ENCODE measurements at places on chromosomes 4 and X.

- no peak for DNase-seq
These were observed 89.4 kb upstream of the MYOZ2 start for GRCh38 chr4:119046263-119046662.

GRCh38 chr4:138494931-138495330 lies 252.8 kb upstream of the SLC7A11 start:
- DNase-seq, result no peak

- DNase-seq, result no peak
These were observed 1138.7 kb upstream of the PCDH7 start for GRCh38 chr4:29581457-29581856.

DNA sequence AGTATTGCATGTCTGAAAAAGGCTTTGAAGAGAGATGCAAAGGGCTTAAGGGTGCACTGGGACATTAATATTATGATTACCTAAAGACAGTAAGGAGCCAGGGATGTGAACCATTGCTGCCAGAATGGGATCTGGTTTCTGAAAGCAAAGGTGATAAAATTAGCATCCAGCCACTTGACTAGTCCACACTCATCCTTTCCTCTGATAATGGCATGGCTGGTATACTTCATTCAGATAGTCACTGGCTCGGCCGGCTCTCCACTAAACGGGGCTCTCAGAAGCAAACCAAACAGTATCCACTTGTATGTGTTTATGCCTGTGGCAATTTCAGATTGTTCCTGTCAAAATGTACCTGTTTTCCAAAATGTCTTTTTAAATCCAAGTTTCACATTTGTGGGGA lies 46.4 kb downstream of the MAMLD1 start:
- DNase-seq, result no peak

GRCh38 chrX:857376-857775 lies 226.8 kb downstream of the SHOX start:
- no peak for DNase-seq

DNA sequence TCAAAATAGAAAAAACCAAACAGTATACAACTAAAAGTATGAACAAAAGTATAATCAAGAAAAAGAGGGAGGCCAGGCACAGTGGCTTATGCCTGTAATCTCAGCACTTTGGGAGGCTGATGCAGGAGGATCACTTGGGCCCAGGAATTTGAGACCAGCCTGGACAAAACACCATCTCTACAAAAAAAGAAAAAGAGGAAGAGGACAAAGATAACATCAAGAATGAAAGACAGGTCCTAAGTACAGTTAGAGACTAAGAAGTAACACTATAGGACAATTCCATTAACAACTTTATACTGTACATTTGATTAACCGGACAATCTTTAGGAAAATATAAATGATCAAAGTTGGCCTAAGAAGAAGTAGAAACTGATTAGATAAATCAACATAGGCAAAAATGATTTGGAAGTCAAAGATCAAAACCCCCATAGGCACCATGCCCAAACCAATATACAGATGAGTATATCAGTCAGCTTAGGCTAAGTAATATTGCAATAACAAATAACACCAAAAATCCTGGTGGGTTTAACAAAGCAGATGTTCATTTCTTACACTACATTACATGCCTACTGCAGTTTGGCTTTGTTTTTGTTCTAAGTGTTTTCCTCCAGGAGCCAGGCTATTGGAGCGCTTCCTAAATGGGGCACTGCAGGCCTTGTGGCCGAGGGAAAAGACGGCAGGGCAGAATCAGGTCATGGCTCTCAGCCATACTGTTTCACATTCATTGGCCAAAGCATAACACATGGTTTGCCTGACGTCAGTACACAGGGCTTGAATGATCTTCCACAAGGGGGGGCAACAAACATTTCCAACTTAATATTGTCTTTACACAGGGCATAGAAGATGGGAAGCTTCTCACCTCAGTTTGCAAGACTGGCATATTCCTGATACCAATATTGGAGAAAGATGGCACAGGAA lies 42.2 kb upstream of the HGFAC start:
- DNase-seq, result no peak

- DNase-seq, result no peak
These were observed 204.2 kb upstream of the CASK start for GRCh38 chrX:42127563-42127962.

DNA sequence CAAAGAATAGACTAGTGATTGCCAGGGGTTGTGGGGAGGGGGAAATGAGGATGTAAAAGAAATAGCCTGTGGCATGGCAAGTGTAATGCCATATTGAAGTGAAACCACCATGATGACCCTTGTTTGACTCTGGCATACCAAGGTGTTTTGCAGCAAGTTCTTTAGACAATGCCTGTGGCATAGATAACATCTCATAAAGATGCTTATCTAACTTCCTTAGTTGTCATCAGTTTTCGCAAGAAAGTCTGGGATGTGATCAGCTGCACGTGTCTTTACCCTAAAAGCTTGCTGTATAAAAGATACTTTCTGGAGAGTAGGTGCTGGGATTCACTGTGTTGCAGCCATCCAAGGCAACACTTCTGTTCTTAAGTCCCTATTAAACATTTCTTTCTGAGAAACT lies 176.1 kb upstream of the MAGEB16 start:
- no peak for DNase-seq

- no peak for DNase-seq
These were observed 17.6 kb downstream of the TRIM61 start for GRCh38 chr4:164959896-164960295.

DNA sequence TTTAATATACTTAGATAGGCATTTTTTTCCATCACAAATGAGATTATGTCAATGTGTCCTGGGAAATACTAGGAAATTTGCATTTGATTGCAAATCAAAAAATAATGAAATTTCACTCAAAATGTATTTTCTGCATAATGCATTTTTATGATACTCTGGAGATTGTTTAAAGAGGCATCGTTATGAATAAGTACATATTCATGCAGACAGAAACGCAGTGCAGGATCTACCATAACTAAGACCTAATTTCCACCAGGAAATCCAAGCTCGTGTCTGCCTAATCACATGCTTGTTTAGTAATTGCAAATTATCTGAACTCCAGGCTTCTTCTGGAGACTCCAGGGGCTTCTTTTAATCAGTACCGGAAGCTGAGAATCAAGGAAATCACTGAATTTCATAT lies 163.5 kb upstream of the MXRA5 start:
- no peak for DNase-seq

- DNase-seq, result no peak
These were observed 140.8 kb upstream of the EDNRA start for GRCh38 chr4:147340111-147340510.

GRCh38 chr4:24887881-24888430 lies 24.9 kb downstream of the CCDC149 start:
- DNase-seq, result no peak

GRCh38 chr4:53147197-53147596 lies 218.7 kb downstream of the SCFD2 start:
- DNase-seq, result no peak

- DNase-seq, result no peak
These were observed 11.3 kb upstream of the ANOS1 start for GRCh38 chrX:8743126-8743732.

DNA sequence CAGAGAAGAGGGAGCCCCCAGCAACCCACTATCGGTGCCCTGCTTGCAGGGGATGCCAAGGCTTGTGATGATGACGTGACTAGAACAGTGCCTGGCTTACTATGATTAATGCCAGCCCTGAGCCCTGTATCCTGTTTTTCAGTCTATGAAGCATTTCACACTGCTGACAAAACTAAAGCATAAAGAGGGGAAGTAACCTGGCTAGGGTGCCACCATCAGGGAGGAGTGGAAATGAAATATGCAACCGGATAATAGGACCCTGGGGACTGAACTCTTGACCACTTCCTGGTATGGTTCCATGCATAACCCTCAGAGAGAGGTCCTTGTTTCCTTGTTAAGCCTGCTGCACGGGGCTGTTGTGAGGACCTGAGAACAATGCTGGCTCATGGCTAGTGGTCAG lies 50.3 kb downstream of the MED28 start:
- DNase-seq, result no peak

GRCh38 chr4:14513471-14513870 lies 488.8 kb upstream of the CPEB2 start:
- no peak for DNase-seq

DNA sequence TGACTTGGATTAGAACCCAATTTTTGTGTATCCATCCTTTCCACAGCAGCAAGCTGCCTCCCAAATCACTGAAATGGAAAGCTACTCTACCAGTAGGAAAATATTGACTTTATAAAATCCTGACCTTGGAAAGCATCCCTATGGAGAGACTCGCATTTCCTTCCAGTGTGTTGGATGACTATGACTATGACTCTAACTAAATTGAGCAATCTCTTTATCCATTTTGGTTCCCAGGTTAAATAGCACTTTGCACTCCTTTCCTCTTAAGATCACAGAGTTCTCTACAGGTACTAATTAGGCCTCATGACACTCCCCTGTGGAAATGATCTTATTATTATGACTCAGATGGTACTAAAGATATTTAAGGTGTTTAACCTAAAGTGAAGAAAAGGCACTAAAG lies 431.8 kb downstream of the PPARGC1A start:
- no peak for DNase-seq

DNA sequence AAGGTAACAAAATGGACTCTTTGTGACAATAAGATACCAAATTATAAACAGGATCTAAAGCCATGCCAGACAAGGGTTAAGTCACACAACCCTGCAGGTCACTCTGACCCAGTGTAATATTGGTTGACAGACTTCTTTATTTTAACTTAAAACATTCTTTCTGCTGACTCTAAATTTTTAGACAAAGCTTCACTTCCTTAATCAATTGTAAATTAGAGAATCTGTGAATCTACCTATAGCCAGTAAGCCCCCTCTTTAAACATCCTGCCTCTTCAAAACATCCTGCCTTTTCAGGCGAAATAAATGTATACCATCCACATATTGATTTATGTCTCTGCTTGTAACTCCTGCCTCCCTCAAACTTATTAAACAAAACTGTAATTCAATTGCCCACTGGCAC lies 14.2 kb downstream of the NUDT6 start:
- DNase-seq, result no peak

DNA sequence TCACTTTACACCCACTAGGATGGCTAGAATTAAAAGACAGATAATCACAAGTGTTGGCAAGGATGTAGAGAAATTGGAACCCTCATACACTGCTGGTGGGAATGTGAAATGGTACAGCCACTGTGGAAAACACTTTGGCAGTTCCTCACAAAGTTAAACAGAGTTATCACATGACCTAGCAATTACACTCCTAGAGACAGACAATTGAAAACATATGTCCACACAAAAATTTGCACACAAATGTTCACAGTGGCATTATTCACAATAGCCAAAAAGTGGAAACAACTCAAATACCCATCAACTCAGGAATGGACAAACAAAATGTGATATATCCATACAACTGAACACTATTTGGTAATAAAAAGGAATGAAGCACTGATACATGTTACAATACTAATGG lies 5.7 kb downstream of the ZNF280C start:
- DNase-seq, result no peak

- no peak for DNase-seq
These were observed 82.0 kb upstream of the PSAPL1 start for GRCh38 chr4:7516773-7517144.

GRCh38 chrX:63784902-63785707 lies at the start of gene ARHGEF9:
Gene ARHGEF9 (minus strand): TSS chrX:63785214. CDS start chrX:63785145, 69 bp downstream.
- no peak for DNase-seq

GRCh38 chr4:6891436-6892170 lies 18.0 kb upstream of the TBC1D14 start:
- DNase-seq, result no peak

- no peak for DNase-seq
These were observed 621.7 kb upstream of the HS3ST1 start for GRCh38 chr4:12050357-12050756.

- no peak for DNase-seq
These were observed 812 bp upstream of the KDM6A start for GRCh38 chrX:44871931-44872820.

DNA sequence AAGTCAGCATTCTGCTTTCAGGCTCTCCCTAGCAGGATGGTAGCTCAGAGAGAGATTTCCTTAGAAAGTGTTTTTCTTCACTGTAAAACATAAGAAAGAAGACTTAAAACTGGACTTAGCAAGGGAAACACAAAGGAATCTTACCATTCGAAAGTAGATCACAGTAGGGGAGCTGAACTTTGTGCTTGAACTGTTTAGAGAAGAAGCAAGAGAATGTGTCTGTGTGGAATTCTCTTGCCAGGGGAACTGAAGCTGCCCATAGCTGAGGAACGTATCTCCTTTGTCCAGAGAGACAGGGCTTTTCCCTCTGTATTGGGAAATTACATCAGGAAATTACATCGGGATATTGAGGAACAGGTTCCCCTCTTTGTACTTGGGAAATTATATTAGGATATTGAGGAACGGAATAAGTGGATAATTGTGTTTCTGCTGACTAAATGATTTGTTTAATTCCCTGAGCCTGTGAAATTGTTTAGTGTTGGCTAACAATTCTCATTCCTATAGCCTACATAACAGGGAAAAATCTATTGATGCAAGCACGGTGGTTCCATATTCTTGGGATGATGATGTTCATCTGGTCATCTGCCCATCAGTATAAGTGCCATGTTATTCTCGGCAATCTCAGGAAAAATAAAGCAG lies 21.2 kb downstream of the SRD5A3 start:
- no peak for DNase-seq

DNA sequence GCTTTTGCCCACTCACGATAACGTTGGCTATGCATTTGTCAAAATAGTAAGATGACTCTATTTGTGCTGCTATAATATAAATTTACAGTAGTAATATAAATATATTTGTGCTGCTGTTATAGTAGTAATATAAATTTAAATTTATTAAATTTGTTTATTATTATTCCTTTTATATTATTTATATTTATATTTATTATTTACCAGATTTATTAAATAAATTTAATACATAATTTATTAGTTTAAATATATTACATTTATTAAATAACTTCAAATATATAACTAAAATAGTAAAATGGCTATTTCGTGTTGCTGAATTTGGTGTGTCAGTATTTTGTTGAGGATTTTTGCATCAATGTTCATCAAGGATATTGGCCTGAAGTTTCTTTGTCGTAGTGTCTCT lies 246.5 kb upstream of the FGF16 start:
- DNase-seq, result no peak

- DNase-seq, result no peak
These were observed 20.2 kb downstream of the MMRN1 start for GRCh38 chr4:89914609-89915550.

GRCh38 chr4:43316813-43317212 lies 424.3 kb downstream of the GRXCR1 start:
- no peak for DNase-seq

GRCh38 chr4:168694667-168695066 lies 197.8 kb downstream of the PALLD start:
- DNase-seq, result peak; percentile 21

DNA sequence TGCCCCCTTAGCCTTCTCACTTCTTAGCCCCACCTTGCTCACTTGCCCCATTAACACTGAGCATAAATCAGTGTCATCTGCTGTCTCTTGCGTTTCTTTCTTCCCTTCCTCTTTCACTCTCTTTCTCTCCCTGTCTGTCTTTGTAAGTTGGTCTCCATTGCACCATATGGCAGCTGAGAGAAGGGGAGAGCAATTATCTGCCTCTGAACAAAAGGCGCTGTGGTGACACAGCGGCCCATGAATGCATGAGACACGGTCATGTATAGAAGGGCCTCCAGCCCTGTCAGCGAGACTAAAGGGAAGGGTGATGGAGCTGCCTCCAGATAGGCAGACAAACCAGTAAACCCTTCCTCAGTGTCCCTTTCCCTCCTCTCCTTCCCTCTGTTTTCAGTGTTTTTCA lies 88.8 kb upstream of the PCDH18 start:
- DNase-seq, result no peak

Data from AG04449 (cell line).